ENCODE measurements at places on chromosomes 1 and 21.

DNA sequence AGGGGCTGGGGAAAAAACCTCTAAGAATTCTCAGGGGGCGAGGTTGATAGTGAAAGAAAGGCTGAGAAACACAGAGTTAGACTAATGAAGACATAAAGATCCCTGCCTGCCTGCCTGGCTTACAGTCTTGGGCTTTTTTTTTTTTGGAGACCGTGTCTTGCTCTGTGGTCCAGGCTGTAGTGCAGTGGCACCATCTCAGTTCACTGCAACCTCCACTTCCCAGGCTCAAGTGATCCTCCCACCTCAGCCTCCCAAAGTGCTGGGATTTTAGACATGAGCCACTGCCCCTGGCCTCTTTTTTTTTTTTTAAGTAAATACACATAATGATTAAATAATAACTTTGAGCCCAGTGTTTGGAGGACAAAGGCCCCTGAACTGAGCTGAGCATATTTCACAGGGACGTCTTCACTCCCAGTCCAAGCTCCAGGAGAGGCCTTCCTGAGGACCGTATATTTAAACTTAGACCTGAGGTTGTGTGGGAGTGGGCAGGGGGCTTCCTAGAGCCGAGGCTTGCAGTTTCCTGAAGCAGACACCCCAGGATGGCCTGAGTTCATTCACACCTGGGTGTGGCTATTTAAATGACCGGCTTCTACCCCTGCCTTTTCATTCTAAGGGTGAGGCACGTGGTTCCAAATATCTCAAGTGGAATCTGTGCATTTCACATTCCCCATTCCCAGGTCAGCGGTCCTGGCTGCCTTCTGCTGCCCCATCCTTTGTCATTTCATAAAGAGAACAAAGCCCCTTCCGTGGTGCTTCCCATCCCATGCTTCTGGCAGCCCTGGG lies 16.0 kb upstream of the EFHD2 start:
- no peak for DNase-seq

DNA sequence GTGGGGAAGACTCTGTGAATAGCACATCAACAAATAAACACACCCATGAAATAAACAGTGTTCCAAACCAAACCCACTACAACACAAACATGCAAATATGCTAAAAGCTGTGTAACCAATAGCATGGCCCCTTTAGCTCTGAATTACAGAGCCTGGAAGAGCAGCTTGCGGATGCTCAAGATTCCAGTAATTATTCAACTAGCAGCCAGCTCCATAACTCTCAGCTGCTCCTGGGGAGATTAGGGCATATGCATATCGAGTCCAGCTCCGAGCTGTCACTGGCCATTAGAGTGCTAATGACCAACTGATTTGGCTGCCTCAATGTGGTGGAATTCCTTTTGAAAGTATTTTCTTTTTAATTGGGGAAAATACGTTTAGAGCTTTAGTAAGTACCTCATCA lies 207.1 kb downstream of the HHAT start:
- DNase-seq, result no peak

DNA sequence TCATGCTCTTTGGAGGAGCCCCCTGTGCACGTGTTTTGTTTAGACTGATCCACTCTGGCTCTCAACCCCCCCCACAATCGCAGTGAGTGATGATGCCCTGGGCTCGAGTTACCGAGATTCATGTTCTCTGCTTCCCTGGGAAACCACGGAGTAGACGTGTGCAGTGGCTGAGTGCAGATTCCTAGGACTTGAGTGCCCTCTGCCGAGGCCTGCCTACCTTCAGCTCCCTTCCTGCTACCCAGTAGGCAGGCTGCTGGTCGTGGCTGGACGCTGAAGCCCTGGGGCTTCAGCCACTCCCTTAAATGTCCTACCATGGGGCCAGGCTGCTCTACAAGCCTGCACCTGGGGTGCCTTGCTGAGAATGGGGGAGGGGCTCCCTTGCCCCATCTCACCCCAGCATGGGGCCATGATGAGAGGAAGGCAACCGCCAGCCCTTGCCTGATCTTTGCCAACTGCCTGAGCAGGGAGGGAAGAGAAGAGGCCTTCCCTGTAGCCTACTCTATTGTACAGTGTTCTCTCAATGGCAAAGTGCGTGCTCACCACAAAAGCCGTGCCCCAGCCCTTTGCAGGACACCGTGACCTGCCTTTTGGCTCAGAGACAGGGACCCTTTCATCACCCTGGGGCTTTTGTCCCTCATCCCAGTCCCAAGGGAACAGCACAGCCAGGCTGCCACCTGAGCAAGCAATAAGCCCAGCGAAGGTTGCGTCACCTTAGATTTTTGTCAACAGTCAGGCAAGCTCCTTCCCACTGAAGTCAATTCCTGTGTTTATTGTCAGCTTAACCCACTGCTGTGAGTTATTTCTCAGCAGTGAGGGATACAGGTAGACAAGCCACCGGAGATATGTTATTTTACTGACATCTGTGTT lies 4.1 kb upstream of the GRIK3 start:
- DNase-seq, result no peak

GRCh38 chr1:61098906-61099437 lies 16.6 kb downstream of the NFIA start:
- DNase-seq, result no peak

DNA sequence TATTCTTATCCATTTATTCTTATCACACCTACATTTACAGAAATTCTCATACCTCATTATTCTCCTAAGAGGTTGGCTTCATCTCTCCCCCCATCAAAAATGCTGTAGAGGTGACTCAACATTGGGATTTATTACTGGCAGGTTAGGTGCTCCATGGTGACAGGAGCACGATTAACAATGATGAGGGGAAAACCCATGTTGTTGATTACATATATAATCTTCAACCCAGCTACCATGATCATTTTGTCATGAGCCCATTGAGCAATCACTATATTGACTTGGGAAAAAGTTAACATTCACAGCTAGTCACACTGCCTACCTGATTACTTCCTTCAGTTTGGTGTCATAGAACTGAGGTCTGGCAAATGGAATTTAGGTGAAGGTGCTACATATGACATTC lies 712.1 kb upstream of the CHRM3 start:
- DNase-seq, result no peak

DNA sequence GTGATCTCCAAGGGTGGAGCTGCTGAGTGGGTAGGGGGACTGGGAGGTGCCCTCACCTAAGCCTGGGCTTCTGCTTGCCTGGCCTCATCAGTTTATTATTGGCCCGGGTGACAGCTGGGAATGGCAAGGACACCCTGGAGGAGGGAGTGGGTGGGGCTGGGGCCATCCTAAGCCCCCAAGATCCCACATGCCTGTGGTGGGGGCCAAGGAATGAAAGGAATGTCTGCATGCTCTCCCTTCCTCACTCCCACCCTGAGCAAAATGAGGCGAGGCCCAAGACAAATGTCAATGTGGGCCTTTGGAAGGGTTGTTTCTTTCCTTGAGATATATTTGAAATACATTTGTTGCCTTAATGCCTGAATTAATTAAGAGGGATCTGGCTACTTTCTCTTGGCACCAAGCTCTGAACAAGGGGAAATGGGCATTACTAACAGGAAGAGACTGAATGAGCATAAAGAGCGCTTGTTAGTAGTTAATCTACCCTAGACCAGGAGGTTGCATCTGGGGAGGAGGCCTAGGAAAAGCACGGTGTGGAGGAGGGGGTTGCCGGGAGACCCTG lies 19.7 kb upstream of the CHI3L1 start:
- DNase-seq, result no peak

DNA sequence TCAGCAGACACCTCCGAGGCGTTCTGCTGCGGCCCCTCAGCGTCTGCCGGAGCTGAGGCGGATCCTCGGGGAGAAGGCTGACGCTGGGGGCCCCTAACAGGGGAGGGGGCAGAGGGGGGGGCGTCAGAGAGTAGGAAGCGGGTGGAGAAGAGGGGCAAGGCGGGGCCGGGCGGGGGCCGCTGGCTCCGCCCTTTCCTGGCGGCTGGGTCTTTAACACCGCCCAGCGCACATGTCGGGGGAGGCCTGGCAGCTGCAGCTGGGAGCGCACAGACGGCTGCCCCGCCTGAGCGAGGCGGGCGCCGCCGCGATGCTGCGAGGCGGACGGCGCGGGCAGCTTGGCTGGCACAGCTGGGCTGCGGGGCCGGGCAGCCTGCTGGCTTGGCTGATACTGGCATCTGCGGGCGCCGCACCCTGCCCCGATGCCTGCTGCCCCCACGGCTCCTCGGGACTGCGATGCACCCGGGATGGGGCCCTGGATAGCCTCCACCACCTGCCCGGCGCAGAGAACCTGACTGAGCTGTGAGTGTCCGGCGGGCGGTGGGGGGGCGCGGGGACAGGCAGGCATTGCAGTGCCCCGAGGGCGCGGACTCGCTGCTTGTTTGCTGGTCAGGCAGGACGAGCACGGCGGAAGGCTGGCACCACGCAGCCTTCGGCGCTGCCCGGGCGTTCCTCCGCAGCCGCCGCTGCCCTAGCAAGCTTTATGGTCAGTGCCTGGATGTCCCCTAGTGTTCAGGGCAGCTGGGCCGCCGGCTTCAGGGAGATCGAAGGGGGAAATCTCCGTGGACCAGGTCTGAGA lies at the start of gene NTRK1:
TSS of gene NTRK1 (plus strand) at position 238 of the 796 bp plus-strand sequence. CDS start at position 308, 70 bp downstream.
- peak; percentile 66 for DNase-seq

Measured in stimulated activated CD4-positive, alpha-beta T cell treated with anti-CD3 and anti-CD28 coated beads, Interleukin-15, amount 100 ng/mL, for 24 hours (primary cell).